ENCODE measurements at places on chromosomes 1 and 21. TPM values are rescaled to one million over a fixed set of nuclear protein-coding genes. Genes with fewer than 3 reads are reported as not detected.

DNA sequence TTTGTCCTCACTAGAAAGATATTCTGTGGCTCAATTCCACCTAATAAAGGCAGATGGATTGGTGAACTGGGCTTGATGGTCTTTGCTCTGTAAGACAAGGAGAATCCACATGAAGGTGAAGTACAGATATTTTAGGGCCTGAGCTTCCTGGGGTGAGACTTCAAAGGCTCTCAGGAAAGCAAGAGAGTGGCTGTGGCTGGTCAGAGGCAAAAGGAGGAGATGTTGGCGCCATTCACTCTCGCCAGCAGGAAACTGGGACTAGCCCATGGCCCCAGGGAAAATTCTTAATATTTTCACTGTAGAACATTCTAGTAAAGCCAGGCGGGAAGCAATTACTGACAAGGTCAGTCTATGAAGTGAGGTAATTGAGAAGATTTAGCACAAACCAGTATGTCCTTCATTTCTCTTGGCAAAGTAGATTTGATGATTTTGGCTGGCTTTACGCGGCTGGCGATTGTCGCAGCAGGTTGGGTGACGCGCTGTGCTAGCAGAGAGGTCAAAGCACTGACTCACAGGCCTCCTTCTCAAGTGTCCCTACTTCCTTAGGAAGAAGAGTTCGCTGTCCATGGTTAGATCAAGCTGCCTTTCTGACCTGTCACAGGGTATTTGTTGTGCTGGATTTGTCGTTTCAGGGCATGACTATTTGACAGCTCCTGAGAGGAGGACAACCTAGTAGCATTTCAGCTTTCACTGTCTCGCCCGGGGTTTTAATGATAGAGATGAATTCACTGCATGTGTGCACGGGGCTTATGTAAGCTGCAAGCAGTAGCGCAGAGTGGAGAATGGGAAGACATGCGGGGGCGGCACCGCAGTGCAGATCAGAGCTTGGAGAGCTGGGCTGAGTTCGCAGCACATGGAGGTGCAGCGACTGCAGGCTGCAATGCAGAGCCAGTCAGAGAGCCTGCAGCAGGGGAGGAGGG lies 32.7 kb downstream of the XCL1 start:
- no peak for DNase-seq

DNA sequence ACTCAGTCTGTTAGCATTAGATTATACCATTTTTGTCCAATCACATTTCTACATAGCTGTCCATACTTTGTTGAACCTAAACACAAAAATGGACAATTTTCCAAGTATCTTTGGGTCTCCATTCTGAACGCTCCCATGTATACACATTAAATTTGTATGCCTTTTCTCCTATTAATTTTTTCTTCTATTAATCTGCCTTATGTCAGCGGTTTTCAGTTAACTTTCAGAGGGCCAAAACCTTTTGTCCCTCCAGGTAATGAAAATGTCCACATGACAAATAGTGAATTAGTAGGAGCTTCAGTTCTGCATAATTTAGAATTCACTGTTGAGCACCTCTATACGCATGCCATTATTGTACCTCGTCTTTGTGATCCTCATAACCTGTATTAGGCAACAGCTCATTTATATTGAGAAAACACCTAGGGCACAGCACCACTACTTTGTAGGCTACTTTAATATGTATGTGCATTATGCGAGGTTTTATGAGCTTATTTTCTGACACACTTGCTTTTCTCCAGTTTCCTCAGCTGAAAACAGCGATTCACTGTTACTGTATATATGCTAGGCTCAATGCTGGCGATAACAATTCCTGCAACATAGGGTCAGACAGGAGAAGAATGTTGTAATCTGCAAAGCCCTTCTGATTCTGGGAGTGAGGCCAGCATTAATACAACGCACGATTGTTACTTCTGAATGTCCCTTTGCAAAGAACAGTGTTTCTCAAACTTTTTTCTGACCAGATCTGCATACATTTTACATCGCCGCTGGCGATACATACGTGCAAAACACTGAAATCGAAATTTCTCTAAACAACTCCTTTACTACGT lies 1.1 kb upstream of the ABCD3 start:
- DNase-seq: no peak

The PROX1 gene
- total RNA-seq: 3.1 TPM

GRCh38 chr21:15520811-15521643 lies 208.8 kb upstream of the USP25 start:
- DNase-seq: no peak

DNA sequence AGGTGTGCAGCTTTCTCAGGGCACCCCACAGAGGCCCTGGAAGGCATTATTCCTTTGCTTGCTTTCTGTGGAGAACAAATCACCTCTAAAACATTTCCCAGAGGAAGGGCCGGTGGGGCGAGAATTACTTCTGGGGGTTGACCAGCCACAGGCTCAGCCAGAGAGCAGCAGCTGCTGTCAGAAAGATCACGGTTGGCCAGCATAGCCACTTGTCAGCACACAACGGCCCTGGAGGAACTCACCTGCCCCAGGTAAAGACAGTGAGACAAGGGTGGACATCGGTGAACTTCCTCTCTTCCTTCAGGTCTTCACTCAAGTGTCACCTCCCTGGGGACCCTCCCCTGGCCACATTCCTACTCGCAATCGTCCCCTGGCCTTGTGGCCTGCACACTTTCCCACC lies 69.5 kb upstream of the CLDN14 start:
- no peak for DNase-seq

DNA sequence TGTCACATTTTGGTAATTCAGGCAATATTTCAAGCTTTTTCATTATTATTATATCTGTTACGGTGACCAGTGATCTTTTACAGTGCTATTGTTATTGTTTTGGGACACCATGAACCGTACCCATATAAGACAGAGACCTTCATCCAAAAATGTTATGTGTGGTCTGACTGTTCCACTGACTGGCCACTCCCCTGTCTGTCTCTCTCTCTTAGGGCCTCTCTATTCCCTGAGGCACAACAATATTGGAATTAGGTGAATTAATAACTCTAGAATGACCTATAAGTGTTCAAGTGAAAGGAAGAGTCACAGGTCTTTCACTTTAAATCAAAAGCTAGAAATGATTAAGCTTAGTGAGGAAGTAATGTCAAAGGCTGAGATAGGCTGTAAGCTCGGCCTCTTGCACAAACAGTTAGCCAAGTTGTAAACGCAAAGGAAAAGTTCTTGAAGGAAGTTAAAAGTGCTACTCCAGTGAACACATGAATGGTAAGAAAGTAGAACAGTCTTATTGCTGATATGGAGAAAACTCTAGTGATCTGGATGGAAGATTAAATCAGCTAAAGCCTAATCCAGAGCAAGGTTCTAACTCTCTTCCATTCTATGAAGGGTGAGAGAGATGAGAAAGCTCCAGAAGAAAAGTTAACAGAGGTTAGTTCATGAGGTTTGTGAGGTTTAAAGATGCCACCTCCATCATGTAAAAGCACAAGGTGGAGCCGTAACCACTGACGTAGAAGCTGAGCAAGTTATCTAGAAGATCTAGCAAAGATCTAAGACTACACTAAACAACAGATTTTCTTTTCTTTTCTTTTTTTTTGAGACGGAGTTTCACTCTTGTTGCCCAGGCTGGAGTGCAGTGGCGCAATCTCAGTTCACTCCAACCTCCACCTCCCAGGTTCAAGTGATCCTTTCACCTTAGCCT lies 19.7 kb upstream of the DIPK1A start:
- no peak for DNase-seq

DNA sequence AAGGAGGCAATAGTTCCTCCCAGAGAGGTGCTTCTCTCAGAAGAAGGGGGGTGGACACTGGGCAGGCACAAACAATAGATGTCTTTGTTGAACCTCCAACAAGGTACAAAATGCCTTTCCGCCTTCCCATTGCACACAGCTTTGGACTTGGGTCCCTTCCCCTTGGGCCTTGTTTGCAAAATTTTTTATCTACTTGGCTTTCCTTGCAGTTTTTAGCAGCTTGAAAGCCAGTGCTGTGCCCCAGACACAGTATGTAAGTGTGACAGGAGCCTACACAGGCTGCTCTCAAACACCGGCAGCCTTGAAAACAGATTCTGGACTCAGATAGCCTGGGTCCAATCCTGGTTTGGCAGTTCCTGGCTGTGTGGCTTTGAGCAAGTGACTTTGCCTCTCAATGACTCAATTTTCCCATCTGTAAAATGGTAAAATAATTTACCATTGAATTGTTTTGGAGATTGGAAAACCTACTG lies 43.0 kb downstream of the ELAPOR1 start:
- no peak for DNase-seq

GRCh38 chr1:194442901-194443575 lies 1256.6 kb upstream of the B3GALT2 start:
- DNase-seq: no peak

The TMEM269 gene
- total RNA-seq: 0.46 TPM

The METTL18 gene
- total RNA-seq: 4.1 TPM

The VWA1 gene
- 21.1 TPM for total RNA-seq

The TMEM54 gene
- total RNA-seq: 25.0 TPM

DNA sequence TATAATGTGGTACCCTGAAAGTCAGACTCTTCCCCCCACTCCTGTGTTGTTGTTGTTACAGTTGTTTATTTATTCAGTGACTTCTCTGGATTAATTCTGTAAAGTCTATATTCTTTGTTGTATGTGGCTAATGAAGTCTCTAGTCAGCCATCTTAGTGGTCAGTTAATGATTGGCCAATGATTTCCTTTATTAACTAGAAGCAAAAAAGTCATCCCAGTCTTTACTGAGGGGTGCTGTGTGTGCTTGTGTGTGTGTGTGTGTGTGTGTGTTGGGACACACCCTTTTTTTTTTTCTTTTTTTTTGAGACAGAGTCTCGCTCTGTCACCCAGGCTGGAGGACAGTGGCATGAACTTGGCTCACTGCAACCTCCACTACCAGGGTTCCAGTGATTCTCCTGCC lies 37.3 kb upstream of the HYI start:
- DNase-seq: no peak

GRCh38 chr1:227941509-227942020 lies 6.2 kb downstream of the WNT9A start:
- DNase-seq: no peak

DNA sequence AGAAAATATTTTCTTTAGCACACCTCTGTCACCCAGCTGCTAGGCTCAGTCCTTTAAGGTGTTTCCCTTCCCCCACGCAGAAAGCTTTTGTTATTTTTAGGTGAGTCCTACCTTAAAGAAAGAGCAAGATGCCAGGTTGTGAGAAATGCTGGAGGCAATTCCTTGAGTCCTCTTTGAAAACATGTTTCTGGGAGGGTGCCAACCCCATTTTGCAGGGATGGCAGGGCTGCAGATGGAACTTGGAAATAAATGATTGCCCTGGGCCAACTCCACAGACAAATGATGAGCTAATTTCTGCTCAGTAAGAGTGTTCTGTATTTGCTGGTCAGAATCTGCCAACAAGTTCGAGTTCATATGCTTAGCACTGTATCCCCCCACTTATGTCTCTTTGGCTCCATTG lies 119.2 kb upstream of the RAB3GAP2 start:
- no peak for DNase-seq

All from omental fat pad (tissue), 4 donors.